Activated CD8-positive, alpha-beta T cell treated with anti-CD3 and anti-CD28 coated beads, Interleukin-2, amount 10 ng/mL, durations not matched to agents 7 days and 5 days (primary cell): ENCODE measurements at places on chromosomes 5 and 9. TPM values are rescaled to one million over a fixed set of nuclear protein-coding genes. Genes with fewer than 3 reads are reported as not detected.
A peak's percentile ranks its signal among the peaks of the same experiment; 100 is the strongest.

DNA sequence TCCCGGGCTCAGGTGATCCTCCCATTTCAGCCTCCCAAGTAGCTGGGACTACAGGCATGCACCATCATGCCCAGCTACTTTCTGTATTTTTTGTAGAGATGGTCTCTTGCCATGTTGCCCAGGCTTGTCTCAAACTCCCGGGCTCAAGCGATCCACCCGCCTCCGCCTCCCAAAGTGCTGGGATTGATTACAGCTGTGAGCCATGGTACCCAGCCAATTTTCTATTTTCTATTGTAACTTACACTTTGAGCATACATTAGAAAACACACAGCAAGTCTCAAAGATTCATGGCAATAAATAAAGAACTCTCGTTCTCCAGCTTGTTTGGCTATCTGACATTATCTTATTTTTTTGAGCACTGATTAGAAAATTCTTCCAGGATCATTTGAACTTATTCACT lies 228.7 kb downstream of the ADAMTS6 start:
- H3K36me3 ChIP-seq = no peaks in the 10 kb centered on the region
- H3K27me3 ChIP-seq = no peaks in the 10 kb centered on the region
- no peaks in the 10 kb centered on the region for H3K4me1 ChIP-seq
- H3K27ac ChIP-seq = no peak overlapping the region

GRCh38 chr5:57887851-57888621 lies 405.4 kb upstream of the ACTBL2 start:
- no peaks in the 10 kb centered on the region for H3K36me3 ChIP-seq
- no peaks in the 10 kb centered on the region for H3K27me3 ChIP-seq
- H3K4me1 ChIP-seq = no peaks in the 10 kb centered on the region
- H3K4me3 ChIP-seq = no peak overlapping the region
- no peak for DNase-seq
- no peak overlapping the region for H3K27ac ChIP-seq

DNA sequence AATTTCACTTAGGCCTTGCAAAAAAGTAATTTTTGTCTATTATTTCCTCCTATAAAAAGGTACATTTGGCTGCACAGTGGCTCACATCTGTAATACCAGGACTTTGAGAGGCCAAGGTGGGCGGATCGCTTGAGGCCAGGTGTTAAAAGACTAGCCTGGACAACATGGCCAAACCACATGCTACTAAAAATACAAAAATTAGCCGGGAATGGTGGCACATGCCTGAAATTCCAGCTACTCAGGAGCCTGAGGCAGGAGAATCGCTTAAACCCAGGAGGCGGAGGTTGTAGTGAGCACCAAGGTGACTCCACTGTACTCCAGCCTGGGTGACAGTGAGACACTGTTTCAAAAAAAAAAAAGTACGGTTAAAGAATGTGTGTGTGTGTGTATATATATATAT lies 15.7 kb downstream of the NUP155 start:
- H3K36me3 ChIP-seq = peaks cover 32% of the 10 kb centered on the region
- no peak for DNase-seq
- no peak overlapping the region for H3K27ac ChIP-seq
- no peaks in the 10 kb centered on the region for H3K4me1 ChIP-seq
- no peaks in the 10 kb centered on the region for H3K27me3 ChIP-seq
- no peak overlapping the region for H3K4me3 ChIP-seq

DNA sequence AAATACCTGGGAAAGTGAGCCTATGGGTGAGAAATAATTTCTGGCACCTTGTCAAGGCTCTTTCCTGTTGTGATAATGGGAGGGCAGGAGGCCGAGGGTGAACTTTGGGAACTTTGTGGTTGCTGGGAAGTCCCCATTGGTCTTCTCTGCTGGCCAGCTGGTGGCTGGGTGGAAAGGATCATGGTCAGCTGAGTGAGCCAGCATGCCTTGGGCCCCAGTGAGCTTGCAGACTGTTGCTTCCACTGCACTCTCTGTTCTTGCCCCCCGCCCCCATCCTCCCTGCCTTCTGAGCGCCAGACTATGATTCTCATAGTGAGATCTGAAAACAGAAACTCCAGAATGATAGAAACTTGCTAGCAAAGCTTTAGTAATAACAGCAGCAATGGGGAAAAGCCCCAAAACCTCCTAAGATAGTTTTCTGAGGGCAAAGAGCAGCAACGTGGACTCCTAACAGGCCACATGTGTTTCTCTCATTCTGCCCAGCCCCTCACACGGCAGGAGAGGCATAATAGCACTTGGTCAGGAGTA lies 139.2 kb upstream of the SMARCA2 start:
- H3K27me3 ChIP-seq = peaks cover 2% of the 10 kb centered on the region
- H3K36me3 ChIP-seq = no peaks in the 10 kb centered on the region
- DNase-seq = no peak
- H3K4me1 ChIP-seq = no peaks in the 10 kb centered on the region
- H3K4me3 ChIP-seq = no peak overlapping the region

DNA sequence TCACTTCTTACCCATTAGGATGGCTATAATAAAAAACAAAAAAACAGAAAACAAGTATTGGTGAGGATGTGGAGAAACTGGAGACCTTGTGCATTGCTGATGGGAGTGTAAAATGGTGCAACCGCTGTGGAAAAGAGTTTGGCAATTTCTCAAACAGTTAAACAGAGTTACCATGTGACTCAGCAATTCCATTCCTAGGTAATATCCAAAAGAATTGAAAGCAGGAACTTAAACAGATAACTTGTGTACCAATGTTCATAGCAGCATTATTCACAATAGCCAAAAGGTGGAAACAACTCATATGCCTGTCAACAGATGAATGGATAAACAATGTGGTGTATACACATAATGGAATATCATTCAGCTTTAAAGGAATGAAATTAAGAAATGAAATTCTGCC lies 28.9 kb downstream of the DCP2 start:
- H3K27ac ChIP-seq = no peak overlapping the region
- DNase-seq = no peak
- peaks cover 8% of the 10 kb centered on the region for H3K4me1 ChIP-seq

GRCh38 chr9:107751567-107752210 lies 262.1 kb upstream of the KLF4 start:
- H3K27ac ChIP-seq = no peak overlapping the region
- H3K4me1 ChIP-seq = no peaks in the 10 kb centered on the region
- DNase-seq = no peak
- no peak overlapping the region for H3K4me3 ChIP-seq
- no peaks in the 10 kb centered on the region for H3K27me3 ChIP-seq

- DNase-seq = no peak
- H3K4me1 ChIP-seq = no peaks in the 10 kb centered on the region
- H3K4me3 ChIP-seq = no peak overlapping the region
- H3K36me3 ChIP-seq = no peaks in the 10 kb centered on the region
- H3K27ac ChIP-seq = no peak overlapping the region
Measured at GRCh38 chr9:120110520-120110919, 469.4 kb downstream of the CDK5RAP2 start.

GRCh38 chr9:78032730-78033457 lies 1.3 kb upstream of the GNAQ start:
- peak overlapping the region; percentile 80 for H3K4me3 ChIP-seq
- peaks cover 4% of the 10 kb centered on the region for H3K36me3 ChIP-seq
- DNase-seq = no peak

Gene CDX1
- total RNA-seq = not detected

Gene LAMC3
- not detected for total RNA-seq

Gene WDR31
- 0.92 TPM for total RNA-seq

Gene FXN
- total RNA-seq = 21.7 TPM

Gene SPZ1
- total RNA-seq = not detected

Gene FSTL4
- total RNA-seq = not detected
